Renal pelvis (tissue), 12 donors: ENCODE measurements at places on chromosomes 7 and 10.

GRCh38 chr10:132248455-132249225 is 59.1 kb downstream of the STK32C start:
- no peak for DNase-seq

- DNase-seq: no peak
These were observed 880.9 kb downstream of the ANKRD7 start for GRCh38 chr7:119105381-119105780.

DNA sequence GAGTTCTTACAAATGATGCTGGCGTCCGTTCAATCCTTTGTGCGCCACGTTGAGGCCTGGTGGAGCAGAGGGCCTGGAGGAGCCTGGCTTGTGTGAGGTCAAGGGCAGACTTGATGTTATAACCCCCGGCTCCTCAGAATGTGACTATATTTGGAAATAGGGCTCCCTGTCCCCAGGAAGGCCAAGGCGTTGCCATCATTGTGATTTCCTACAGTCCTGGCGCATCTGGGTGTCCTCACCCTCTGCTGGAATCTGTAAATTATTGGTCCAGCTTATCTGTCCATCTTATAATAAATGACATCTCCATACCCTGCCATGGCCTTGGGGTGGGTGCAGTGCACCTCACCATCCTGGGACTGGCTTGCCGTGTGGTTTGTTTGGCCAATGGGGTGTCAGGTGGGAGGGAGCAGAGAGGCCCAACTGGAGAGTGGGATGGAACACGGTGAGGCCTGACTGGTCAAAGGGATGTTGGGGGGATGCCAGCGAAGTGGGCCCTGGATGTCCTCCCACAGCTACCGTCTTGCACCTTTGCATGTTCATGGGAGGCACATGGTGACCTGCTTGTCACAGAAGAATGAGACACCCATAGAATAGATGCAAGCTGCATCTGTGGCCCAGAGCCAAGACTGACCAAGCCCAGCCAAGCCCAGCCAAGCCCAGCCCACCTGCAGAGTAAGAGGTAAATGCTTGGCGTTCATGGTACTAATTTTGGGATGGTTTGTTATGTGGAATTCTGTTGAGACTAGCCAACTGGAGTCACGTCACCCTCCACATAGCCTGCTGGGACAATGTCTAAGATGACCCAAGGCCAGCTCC is 11.1 kb upstream of the LRRC27 start:
- no peak for DNase-seq

GRCh38 chr7:156028521-156028920 is 216.3 kb upstream of the SHH start:
- DNase-seq: no peak

DNA sequence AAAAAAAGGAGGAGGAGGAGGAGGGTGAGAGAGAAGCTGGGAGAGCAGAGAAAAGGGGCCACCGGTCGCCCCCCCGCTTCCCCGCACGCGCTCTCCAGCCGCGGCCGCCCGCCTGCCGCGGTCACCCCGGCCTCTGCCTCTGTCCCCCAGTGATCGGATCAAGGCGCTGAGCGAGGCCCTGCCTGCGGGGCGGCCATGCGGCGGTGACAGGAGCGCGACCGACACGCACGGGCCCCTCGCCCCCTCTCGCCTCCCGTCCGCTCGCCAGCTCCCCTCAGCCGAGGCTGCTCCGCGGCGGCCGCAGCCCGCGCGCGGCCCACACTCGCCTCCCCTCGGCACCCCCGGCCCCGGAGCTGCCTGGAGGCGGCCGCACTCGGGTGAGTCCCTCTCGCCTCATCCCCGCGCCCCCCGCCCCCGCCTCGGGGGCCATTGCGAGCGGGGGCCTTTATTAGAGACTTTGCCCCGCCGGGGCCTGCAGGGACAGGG is at the start of gene GTF2I:
TSS of gene GTF2I (plus strand) at position 27 of the 486 bp plus-strand sequence. CDS start 31,411 bp downstream, outside the sequence.
- no peak for DNase-seq

GRCh38 chr7:50827281-50827680 is 44.6 kb upstream of the GRB10 start:
- no peak for DNase-seq

GRCh38 chr10:132533571-132534260 is 3.9 kb upstream of the INPP5A start:
- DNase-seq: no peak

DNA sequence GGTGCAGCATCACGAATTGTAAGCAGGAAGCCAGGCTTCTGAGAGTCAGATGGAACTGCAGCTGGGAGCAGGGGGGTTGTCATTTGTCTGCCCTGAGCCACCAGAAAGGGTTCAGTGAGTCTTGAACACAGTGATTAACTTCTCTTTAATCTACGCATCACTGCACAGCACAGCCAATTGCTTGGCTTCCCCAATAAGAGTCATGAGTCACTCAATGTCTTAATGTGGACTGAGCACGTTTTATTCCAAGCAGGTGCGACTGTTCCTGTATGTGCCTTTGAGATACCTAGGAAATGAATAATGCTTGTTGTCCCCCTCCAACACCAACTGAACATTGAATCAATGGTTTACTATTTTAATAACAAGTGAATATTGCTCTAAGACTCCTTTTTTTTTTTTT is 26.0 kb upstream of the PLEKHA1 start:
- peak; percentile 79 for DNase-seq

DNA sequence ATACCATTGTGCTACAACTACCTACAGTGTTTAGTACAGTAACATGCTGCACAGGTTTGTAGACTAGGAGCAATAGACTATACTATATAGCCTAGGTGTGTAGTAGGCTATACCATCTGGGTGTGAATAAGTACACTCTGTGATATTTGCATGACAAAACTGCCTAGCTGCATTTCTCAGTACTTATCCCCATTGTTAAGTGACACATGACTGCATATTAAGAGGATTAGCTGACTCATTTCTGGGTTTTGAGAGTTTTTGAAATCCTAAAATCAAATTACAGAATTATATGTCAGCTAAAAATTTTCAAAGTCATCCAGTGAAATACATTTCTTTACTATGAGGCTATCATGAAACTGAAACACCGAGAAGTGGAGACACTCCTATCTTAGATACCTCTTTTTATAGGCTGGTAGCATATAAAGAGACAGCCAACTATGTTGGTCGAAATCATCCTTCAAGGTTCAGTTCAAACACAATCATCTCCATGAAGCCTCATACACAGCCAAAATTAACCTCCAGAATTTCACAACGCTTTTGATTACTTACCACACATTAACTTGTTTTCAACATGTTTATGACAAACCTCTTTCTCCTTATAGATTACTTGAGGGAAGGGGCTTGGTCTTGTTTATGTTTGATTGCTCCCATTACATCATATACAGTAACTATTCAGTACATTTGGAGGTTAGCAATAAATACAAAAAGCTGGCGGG is 89.8 kb upstream of the ANK3 start:
- no peak for DNase-seq

- DNase-seq: no peak
These were observed 3.1 kb upstream of the HOXA9 start for GRCh38 chr7:27168265-27168947.

- no peak for DNase-seq
These were observed 632.5 kb downstream of the AUTS2 start for GRCh38 chr7:70230761-70231160.

DNA sequence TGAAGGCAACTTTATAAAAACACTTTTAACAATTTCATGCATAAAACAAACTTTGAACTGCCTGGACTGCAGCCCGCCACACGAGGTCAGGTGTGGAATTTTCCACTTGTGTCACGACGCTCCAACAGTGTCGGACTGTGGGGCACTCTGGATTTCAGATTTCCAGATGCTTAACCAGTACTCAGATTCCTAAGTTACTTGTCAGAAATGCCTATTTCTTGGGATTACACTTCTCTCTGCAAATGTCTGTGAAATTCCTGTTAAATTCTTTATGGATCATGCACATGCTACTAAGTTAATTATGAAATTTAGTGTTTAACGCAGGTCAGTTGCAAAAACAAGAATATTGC is 473 bp upstream of the GPER1 start:
- no peak for DNase-seq
